ENCODE measurements at places on chromosomes 3 and 15. TPM values are rescaled to one million over a fixed set of nuclear protein-coding genes. Genes with fewer than 3 reads are reported as not detected.

DNA sequence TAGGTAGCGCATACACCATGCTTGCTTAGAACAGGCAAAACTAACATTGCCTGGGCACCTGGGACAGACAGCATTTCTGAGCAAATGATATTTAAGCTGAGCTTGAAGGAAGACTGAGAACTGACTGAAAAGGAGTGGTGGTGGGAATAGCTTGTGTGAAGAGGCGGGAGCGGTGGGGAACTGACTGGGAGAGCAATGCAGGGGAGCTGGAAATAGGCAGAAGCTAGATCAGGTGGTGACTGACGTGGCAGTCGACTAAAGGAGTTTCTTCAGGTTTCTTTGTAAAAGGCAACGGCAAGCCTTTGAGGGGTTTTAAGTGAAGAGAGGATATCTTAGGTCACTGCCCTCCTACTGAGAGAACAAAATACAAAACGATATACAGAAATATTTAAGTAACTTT lies 61.8 kb downstream of the NEO1 start:
- no peak for DNase-seq
- H3K4me1 ChIP-seq = no peaks in the 10 kb centered on the region
- no peaks in the 10 kb centered on the region for H3K27me3 ChIP-seq
- no peak overlapping the region for H3K4me3 ChIP-seq
- no peaks in the 10 kb centered on the region for H3K36me3 ChIP-seq
- H3K27ac ChIP-seq = no peak overlapping the region

- no peak overlapping the region for H3K4me3 ChIP-seq
- DNase-seq = no peak
- H3K27ac ChIP-seq = no peak overlapping the region
- H3K36me3 ChIP-seq = no peaks in the 10 kb centered on the region
- H3K27me3 ChIP-seq = no peaks in the 10 kb centered on the region
These were observed 222.8 kb upstream of the IL12A start for GRCh38 chr3:159765860-159766294.

DNA sequence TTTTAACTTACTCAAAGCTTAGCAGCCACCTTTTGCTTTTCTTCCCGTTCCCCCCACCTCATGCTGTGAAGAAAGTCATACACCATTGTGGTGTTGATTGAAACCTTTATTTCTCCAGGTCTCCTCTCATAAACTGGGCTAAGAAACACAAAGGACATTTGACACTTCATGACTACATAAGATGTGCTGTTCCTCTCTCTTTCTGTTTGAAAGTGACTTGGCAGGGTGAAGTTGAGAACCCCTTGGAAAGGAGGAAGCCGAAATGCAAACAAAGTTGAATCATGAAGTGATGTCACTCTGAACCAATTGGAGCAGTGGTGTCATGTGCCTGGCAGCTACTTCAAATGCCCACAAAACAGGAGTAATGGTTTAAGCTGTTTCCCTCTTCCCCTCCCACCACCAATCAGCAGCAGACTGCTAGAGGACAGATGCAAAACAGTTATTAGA lies 174.7 kb downstream of the IGF1R start:
- no peak for DNase-seq
- H3K27me3 ChIP-seq = no peaks in the 10 kb centered on the region
- H3K27ac ChIP-seq = no peak overlapping the region
- H3K4me1 ChIP-seq = no peaks in the 10 kb centered on the region
- no peaks in the 10 kb centered on the region for H3K36me3 ChIP-seq

TMEM266 gene
- total RNA-seq = not detected

KIF7 gene
- total RNA-seq = not detected

ARRDC4 gene
- not detected for total RNA-seq
